ENCODE measurements at places on chromosomes 6 and 20.

- no peak for DNase-seq
Observed at GRCh38 chr20:59448196-59448595, 147.8 kb downstream of the EDN3 start.

DNA sequence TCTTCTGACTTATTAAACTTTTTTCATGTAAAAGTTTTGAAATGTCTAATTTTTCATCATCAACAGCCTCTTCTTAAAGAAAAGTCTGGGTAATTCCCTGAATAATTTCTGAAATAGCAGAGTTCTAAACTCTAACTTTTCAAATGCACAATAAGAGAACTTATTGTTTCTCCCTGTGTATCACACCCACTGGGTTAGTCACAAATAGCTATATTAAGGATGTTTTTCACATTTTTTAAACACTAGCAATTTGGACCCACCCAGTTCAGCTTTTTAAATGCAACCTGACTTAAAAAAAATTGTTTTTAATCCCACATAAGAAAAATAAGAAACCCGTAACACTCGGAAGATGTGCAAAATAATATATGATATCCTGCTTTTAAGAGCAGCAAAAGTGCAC, 61.4 kb upstream of the UTRN start:
- DNase-seq = no peak

GRCh38 chr6:3316818-3317217, 58.1 kb downstream of the PSMG4 start:
- DNase-seq = no peak

DNA sequence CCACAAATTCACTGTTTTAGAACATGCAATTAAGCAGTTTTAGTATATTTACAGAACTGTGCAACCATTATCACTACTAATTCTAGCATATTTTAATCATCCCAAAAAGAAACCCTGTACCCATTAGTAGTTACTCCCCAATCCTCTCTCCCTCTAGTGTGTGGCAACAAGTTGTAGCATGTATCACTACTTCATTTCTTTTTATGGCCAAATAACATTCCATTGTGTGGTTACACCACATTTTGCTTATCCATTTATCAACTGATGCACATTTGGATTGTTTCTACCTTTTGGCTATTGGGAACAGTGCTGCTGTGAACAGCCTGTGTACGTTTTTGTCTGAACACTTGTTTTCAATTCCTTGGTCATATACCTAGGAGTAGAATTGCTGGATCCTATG, 31.5 kb upstream of the FKBP1A start:
- no peak for DNase-seq

DNA sequence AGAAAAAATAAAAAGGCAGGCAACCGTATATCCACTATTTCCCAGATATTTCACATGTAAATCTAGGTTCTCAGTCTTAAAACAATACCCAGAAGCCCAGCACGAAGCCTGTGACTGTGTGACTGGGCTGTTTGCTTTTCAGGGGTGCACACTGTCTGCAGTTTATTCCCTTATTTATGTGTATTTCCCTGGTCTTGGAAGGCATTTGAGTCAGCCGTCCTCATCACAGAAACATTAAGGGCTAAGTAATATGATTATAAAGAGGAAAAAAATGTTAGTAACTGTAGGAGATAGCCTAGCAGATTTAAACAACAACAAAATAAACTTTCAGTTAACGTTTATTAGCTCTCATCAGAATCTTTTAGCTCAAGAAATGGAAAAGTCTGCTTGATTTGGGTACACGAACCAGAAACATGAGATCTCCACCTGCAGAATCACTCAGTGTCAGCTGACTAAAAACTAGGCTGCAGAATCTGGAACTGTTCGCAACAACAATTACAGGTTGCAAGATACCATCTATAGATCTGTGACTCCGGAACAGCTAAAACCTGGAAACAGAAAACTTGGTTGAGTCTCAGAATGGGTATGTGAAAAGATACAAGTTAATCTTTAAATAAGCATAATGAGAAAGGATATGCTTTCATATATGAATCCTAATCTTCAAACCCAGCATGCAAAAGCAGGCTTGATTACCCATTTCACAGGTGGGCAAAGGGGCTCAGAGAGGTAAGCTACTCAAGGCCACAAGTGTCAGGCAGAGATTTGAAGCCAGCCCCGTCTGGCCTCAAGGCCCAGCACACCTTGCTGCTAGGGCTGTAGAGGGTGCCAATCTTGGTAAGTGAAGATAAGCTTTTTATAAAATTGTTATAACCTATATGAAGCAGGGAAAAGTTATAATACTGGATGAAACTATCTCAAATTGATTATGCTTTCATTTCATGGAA, 21.1 kb downstream of the GCLC start:
- DNase-seq = no peak

DNA sequence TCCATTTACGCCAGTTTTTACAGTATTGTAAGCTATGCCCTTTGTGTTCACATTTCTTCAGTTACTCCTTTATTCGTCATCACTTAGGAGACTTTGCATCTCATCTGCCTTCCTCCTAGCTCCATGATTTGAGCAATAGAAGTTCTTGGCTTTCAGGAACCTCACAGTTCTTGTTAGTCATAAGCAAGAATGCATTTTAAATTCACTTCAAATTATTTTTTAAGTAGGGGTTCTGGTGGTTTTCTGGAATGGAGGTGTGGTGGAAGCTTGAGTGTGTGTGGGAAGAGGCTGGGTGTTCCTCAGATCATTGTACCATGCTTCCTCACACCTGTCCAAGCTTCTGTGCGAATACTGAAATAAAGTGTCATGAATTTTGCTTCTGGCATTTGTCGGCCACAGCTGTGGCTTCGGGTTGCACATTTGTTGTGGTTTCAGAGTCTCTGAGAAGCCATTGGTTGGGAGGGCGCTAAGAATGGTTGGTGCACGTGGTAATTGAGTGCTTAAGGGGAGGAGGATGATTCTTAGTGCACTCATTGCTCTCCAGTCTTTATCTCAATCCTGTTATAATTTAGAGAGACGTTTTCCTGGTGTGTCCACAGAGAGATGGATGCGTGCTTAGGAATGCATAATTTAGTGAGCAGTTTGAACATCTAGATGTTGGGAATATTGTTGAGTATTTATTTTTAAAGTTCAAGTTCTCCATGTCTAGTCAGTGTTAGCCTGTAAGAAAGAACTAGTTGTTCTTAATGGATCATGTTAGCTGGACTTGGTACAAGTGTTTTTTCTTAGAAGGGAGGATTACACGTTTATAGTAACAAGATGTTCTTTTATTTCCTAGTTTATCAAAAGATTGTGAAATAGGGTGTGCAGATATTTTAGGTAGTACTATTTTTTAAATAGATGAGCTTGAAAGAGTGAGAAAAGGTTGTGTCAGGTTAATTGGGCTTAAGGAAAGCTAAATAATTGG, 31.9 kb downstream of the FOXO3 start:
- DNase-seq = peak; percentile 81

GRCh38 chr6:142903812-142904211, 41.2 kb downstream of the HIVEP2 start:
- no peak for DNase-seq

- no peak for DNase-seq
Observed at GRCh38 chr6:56714982-56715456, 72.3 kb upstream of the DST start.

DNA sequence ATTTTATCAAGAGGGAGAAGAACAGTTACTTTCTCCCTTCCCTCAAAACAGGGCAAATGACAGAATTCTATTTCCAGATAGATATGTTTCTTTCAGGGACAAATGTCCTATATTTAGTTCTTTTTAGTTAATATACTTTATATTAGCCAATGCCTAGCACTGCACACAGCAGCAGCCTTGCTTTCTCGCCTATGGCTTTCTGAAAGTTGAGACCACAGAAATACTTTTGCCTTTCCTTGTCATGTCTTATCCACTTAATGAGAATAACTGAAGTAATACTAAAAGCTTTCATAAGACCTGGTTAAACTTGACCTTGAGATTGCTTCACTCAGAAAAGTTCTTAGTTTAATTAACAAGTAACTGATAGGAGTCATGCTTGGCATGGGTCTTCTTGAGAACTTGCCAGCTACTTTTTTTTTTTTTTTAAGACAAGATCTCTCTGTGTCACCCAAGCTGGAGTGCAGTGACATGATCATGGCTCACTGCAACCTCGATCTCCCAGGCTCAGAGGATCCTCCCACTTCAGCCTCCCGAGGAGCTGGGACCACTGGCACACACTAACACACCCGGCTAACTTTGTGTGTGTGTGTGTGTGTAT, 159.3 kb downstream of the CDKAL1 start:
- DNase-seq = no peak

All from inflammatory macrophage treated with lipopolysaccharide for 1 hour (primary cell).